Memory B cell (primary cell): ENCODE measurements at places on chromosomes 12 and 14.

GRCh38 chr12:62191491-62192179 is 68.6 kb upstream of the USP15 start:
- H3K27ac ChIP-seq: no peak overlapping the region
- no peaks in the 10 kb centered on the region for H3K36me3 ChIP-seq
- peak; percentile 12 for DNase-seq
- H3K4me1 ChIP-seq: peaks cover 25% of the 10 kb centered on the region

GRCh38 chr14:68124979-68125731 is 305.6 kb downstream of the RAD51B start:
- DNase-seq: no peak
- no peak overlapping the region for H3K4me3 ChIP-seq
- no peaks in the 10 kb centered on the region for H3K27me3 ChIP-seq

GRCh38 chr14:74799765-74800164 is 36.6 kb downstream of the YLPM1 start:
- H3K4me1 ChIP-seq: peaks cover 19% of the 10 kb centered on the region
- no peak for DNase-seq
- H3K4me3 ChIP-seq: no peak overlapping the region
- no peaks in the 10 kb centered on the region for H3K27me3 ChIP-seq

GRCh38 chr12:22473212-22473611 is 71.1 kb downstream of the C2CD5 start:
- peaks cover 21% of the 10 kb centered on the region for H3K36me3 ChIP-seq
- DNase-seq: no peak
- peak overlapping the region; percentile 49 for H3K27ac ChIP-seq
- H3K4me1 ChIP-seq: peaks cover 11% of the 10 kb centered on the region
- H3K4me3 ChIP-seq: no peak overlapping the region
